ENCODE measurements at places on chromosomes 16 and 17.

- DNase-seq: no peak
These were observed 441.6 kb upstream of the HSBP1 start for GRCh38 chr16:83366228-83366627.

DNA sequence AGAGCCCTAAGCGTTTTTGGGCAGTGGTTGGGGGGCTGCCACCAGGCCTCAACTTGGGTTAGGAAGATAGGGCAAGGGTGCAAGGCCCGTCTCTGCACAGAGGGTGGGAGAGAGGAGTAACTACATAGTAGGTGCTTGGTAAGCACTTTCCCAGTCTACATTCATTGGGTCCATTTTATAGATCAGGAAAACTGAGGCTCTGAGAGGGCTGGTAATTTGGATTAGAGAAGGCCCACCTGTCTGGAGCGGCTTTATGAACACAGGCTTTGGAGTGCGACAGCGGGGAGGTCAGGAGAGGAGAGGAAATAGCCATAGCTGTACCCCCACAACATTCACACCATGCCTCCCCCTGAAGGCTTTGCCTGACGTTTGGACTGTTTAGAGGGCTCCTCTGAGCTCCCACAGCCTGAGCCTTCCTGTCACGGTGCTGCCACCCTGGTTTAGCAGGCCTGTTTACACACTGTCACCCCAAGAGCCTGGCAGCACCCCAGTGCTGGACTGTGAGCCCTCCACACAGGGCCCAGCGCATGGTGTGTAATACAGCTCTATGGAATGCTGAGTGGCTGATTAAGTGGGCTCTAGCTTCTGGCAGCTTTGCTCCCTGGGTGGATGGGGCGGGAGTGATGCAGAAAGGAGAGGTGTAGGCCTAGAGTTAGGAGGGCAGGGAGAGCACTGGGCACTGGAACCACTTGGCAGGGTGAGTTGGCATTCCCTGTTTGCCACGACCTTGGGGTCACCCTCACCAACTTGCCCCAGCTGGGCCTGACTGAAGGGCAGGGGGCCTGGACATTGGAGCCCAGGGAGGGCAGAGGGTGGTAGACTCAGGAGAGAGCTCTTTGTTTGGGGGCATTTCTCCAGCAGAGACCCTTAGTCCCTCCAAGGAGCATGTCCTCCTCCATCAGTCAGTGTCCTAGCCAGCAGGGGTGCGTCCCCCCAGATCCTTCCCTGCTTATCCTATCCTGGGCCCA lies 73.7 kb downstream of the RAI1 start:
- no peak for DNase-seq

GRCh38 chr17:11300738-11301137 lies 59.7 kb downstream of the SHISA6 start:
- DNase-seq: no peak

DNA sequence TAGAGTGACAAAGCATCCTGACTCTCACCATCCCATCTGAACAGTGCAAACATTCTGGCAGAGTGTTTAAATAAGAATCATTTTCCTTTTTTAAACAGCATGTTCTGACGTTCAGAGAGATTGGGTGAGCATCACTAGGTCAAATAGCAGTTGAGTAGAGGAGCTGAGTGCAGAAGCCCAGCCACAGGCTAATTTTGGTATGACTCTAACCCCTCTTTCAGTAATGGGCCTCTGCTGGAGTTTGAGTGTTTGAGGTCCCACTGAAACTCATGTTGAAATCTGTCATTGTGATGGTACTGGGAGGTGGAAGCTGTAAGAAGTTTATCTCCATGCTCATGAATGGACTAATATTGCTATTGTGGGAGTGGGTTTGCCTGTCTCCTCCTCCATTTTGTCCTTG lies 194.4 kb downstream of the SALL1 start:
- DNase-seq: no peak

GRCh38 chr17:59512844-59513385 lies 52.5 kb upstream of the DHX40 start:
- DNase-seq: no peak

- DNase-seq: peak; percentile 56
These were observed 17.2 kb downstream of the CD300LB start for GRCh38 chr17:74513987-74514631.

GRCh38 chr16:81755915-81756614 lies 23.0 kb upstream of the PLCG2 start:
- no peak for DNase-seq

DNA sequence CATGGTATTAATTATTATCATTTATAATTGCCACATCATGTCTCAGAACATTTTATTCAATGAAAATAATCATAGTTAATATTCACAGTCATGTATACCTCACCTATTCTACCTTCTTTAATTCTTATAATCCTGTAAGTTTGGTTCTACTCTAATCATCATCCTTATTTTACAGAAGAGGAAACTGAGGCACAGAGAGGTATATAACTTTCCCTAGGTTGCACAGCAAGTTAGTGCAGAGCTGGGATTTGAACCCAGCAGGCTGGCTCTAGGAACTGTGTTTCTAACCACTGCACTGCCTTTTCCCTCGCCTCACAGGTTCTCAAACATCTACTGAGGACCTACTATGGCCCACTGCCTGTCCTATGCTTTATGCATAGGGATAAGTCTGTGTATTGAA lies 32.7 kb downstream of the WSB1 start:
- DNase-seq: no peak

- no peak for DNase-seq
These were observed 72.1 kb upstream of the RCVRN start for GRCh38 chr17:9977180-9977575.

DNA sequence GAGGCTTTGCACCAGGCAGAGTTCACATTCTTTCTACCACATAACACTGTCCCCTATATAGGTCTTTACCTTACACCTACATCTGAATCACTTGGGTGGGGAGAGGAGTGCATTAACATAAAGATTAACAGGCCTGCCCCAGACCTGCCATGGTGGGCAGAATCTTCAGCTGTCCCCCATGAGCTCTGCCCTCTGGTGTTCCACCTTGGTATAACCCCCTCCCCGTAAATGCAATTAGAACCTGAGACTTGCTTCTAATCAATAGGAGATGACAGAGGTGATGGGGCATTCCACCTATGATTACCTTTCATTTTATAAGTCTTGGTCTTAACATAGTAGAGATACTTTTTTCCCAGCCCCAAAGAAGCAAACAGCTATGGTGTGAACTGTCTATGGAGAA lies 20.4 kb upstream of the GRIN2A start:
- DNase-seq: peak; percentile 16

DNA sequence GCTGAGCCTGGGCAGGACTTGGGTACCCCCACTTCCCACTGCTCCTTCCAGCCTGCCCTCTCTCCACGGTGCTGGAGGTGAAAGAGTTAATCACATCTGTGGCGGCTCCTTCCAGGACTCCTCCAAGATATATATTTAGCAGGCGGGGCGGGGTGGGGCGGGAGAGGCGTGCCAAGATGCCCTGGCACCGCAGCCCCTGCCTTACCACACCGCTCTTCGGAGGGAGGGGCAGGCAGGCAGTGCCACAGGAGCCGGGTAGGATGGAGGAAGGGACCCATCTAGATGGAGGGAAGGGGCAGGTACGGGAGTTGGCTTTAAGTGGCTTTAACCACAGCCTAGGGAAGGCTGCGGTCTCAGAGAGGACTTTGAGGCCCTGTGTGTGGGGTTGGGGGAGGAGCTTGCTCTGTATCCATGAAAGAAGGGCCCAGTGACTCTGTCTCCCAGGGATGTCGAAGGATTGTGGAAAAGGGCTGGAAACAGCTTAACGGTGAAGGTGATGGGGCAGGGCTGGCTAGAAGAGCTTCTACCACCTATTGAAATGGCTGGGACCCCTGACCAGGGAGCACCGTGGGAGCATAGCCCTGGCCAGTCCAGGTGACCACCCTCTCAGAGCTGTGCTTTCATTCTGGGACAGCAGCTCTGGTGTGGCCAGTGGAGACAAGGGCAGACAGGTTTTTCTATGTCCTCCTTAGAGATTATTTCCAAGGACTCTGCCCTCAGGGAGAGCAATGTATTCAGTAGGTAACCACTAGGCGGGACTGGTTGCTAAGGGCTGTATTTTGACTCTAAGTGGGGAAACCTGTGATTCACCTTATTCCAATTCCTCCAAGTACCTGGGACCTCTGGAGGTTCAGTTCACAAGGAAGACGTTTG lies 13.0 kb downstream of the GPR142 start:
- DNase-seq: no peak

DNA sequence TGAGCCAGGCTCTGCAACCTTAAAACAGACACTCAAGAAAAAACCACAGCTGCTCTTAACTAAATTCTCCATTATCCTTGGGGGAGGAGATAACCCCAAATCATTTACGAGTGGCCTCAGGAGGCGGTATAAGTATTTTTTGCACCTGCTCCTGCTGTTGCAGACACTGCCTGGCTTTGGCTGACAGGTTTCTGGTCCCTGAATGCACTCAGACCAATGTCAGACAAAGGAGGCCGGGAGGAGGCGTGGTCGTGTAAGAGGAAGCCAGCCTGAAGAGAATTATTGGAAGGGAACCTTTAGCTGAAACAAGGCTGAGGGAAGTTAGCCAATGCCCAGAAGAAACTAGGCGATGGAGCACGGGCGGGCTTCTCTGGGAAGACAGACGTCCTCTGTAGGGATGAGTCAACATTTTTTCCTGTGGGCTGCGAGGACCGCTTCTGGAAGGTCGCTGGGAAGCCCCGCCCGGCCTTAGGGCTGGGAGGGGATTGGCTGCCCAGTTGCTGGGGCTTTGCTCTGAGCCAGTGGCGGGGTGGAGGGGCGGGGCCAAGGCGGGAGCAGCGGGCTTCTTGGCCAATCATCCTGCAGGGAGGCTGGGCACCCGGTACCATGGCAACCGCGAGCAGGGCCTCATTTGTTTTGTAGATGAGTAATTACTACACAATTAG lies 82.3 kb downstream of the CCDC182 start:
- peak; percentile 100 for DNase-seq

- no peak for DNase-seq
These were observed 931 bp upstream of the CPHXL start for GRCh38 chr16:75727221-75727620.

GRCh38 chr17:20284022-20284421 lies 183.3 kb downstream of the LGALS9B start:
- no peak for DNase-seq

- DNase-seq: no peak
These were observed 17.2 kb upstream of the RABEP1 start for GRCh38 chr17:5264893-5265292.

- DNase-seq: no peak
These were observed 15.2 kb upstream of the PLD6 start for GRCh38 chr17:17221329-17221728.

DNA sequence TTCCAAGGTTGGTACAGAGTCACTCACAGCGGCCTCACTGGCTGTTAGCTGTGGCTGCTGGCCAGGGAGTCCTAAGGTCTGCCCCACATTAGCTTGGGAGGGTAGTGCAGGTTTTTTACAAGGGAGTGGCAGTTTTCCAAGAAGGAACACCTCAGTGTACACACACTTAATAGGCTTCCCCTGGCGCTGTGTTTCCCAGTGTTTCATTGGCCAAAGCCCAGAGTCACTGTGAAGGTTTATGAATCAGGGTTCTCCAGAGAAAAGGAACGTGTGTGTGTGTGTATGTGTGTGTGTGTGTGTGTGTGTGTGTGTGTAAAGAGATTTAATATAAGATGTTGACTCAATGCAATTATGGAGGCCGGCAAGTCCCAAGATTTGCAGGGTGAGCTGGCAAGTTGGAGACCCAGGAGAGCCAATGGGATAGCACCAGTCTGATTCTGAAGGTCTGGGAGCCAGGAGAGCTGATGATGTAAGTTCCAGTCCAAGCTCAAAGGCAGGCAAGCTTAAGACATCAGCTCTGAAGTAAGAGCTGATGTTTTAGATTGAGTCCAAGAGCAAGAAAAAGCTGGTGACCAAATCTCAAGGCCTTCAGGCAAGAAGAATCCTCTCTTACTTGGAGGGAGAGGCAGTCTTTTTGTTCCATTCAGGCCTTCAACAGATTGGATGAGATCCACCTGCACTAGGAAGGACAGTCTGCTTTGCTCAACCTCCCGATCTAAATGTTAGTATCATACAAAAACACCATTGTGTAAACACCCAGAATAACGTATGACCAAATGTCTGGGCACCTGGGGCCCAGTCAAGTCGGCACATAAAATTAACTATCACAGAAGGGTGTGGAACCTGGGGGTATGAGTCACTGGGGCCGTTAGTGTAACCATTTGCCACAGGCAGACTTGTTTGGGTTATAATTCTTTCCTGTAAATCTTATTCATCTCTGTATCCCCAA lies 206.8 kb downstream of the PRKCA start:
- DNase-seq: peak; percentile 86

GRCh38 chr17:63624531-63624880 lies 2.3 kb downstream of the MAP3K3 start:
- DNase-seq: no peak

GRCh38 chr17:35668802-35669201 lies 62.6 kb upstream of the RASL10B start:
- no peak for DNase-seq

- DNase-seq: peak; percentile 46
These were observed 24.5 kb downstream of the UNK start for GRCh38 chr17:75808905-75809621.

DNA sequence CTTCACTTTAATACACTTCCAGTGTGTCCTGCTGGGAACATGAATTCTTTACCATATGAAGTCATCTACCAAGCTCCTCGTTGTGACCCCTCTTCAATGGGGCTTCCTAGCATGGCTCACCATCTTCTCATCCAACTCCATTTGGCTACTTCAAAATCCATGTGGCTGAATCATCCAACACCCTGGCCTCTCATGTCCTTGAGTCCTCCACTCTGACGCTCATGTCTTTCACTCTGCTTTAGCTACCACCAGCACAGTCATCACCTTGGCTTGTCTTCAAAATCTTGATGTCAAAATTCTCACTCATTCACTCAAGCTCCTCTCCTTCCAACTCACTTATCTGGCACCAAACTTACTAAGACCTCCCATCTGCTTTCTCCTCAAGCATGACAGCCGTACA lies 35.8 kb downstream of the AMFR start:
- peak; percentile 99 for DNase-seq

DNA sequence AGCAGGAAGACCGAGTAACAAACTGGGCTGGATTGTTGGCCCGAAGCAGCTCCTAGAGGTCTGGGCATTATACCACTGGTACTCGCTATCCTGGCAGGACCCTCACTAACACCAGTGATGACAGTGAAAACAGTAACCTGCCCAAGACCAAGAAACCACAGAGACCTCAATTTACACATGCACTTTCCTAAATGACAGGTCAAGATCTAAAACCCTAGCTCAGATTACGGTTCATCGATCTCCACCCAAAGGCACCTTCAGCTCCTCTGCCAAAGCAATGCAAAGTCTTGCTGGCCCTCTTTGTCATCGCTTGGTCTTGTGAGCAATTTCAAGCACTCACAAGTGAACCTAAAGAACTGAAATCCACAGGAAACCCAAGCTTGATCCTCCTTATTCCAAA lies 1.5 kb downstream of the PIP4K2B start:
- DNase-seq: no peak

- no peak for DNase-seq
These were observed 114.0 kb downstream of the CMIP start for GRCh38 chr16:81558444-81559175.

- no peak for DNase-seq
These were observed at the start of gene LCAT for GRCh38 chr16:67943619-67944504. Gene LCAT (minus strand): TSS chr16:67944120. CDS start chr16:67944101, 19 bp downstream.
